Pancreas (tissue), 10 donors: ENCODE measurements at places on chromosomes 1 and 21.

DNA sequence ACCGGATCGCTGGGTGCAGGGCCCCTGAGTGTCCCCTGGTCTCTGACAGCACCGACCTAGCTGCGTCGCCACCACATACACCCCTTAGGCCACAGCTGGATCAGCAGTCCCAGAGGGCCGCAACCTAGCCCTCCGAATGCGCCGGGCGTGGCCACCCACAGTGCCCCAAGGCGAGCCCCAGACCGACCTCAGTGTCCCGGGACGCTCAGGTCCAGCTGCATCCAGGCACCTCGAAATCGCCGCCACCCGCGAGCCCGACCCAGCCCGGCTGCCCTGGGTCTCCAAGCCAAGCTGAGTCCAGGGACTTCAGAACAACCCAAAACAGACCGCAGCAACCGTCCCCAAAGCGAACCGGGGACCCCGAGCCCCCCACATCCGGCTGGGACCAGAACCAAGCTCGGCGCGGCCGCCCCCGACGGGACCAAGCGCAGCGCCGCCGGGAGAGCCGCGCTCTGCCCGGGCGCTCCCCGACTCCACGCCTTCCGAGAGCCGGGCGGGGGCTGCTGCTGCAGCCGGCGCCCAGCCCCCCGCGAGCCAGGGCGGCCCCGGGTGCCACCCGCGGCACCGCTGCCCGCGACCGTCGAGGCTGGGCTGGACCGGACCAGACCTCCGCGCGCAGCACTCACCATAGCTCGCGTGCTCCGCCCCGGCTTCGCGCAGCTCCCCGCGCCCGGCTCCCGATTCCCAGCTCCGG lies 54.6 kb upstream of the ECE1 start:
- peak; percentile 61 for DNase-seq

DNA sequence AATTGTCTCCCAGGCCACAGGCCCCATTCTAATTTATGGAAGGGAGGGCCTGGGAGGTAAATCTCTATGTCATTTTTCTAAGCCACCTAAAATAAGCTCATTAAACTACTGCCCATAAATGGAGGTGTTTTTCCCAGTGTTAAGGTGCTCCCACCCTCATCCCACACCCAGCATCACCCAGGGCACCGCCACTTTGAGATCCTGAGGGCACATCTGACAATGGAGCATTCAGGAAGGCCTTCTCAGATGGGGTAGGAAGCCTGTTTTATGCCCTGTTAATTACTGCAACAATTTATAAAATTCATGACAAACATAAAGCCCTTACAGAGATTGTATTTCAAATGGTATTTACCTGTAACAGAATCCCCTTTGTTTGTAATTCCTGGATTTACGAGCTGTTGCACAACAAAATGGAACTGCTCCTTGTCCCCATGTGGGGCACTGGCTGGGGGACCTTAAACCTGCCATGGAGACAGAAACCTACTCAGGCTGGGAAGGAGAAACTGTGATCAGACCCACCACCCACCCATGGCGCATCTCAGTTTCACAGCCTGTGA lies 319.5 kb upstream of the USP24 start:
- no peak for DNase-seq

- DNase-seq: no peak
Measured at GRCh38 chr1:67766141-67766978, 66.9 kb downstream of the GNG12 start.

- no peak for DNase-seq
Measured at GRCh38 chr1:118992868-118993699, 4.9 kb upstream of the TBX15 start.

- no peak for DNase-seq
Measured at GRCh38 chr1:184836934-184837895, 82.6 kb upstream of the EDEM3 start.

- DNase-seq: no peak
Measured at GRCh38 chr1:226443439-226443838, 35.5 kb upstream of the PARP1 start.

GRCh38 chr1:180231936-180232335 lies 1.9 kb downstream of the LHX4 start:
- no peak for DNase-seq

DNA sequence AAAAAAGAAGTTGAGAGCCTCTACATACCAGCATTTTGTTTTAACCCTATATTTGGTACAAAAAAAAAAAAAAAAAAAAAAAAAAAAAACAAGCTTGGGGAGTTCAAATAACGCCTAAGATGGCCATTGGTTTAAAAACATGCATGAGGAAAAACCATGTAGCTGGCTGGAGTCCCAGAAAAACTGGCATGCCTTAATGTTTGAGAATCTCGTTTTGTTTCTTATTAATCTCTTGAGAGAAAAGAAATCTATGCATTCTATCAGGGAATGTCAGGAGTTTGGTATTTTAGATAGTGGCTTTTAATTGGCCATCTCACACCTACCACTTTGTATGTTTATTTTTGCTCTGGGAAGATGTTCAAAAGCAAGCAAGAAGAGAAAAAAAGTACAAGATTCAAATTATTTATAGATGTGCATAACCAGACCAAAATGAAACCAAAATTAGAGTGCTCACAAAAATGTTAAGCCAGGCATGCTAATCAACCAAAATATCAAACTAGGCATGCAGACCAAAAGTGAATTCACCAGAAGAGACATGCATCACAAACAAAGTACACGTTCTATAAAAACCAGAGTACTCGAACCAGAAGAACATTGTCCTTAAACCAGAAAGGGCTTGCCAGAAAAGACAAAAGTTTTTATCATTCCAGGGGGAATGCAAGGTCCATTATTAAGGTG lies 156.6 kb downstream of the AK5 start:
- no peak for DNase-seq

- DNase-seq: no peak
Measured at GRCh38 chr21:18467715-18468114, 64.1 kb upstream of the TMPRSS15 start.

GRCh38 chr1:180173451-180173850 lies 18.8 kb downstream of the QSOX1 start:
- no peak for DNase-seq

- peak; percentile 72 for DNase-seq
Measured at GRCh38 chr1:172532183-172532699, 709 bp upstream of the SUCO start.

- DNase-seq: no peak
Measured at GRCh38 chr1:109191377-109191776, 22.3 kb upstream of the SARS1 start.

DNA sequence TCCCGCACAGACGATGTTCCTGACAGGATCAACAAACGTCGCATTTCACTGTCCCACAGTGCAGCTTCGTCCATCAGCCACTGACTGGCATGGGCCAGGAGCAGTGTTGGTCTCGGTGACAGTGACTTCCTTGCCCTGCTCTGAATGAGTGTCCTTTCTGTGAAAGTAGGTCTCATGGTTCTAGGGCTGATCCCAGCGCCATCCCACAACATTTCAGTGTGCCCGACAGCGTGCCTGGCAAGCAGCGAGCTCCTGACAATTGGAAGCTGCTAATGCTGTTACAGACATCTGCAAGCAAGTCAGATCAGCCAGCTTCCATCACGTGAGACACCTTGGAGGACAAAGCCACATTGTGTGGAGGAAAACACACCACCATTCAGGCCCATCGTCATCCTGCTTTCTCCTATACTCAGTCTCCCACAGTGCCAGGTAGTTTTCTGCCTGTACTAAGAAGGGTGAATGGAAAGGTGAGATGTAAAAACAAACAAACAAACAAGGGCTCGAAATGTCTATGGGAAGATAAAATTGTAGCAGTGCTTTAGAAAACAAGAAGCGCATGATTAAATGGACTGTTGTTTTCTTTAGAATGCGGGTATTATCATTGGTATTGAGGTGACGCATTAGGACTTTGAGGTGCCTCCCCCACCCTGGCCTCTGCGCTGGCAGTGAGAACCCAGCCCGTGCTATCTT lies 21.9 kb downstream of the ERRFI1 start:
- peak; percentile 66 for DNase-seq

DNA sequence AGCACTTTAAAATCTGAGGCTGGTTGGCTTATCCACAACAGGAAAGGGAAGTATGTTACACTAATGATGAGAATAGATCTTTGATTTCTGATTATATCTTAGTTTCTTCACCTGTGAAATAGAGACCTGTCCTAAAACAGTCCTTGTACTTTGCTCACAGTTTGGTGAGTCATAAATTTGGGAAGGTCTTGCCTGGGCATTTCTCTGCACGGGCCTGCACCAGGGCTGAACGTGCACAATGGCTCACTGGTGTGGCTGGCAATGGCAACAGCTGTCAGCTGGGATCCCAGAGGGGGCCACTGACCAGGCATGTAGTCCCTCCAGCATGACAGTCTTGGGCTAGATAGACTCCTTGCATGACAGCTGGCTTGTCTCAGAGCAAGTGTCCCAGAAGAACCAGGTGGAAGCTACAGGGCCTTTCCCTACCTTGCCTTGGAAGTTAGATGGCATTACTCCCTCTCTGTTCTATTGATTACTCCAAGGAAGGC lies 367.4 kb downstream of the DISC1 start:
- no peak for DNase-seq

- no peak for DNase-seq
Measured at GRCh38 chr1:215113776-215114153, 31.2 kb downstream of the KCNK2 start.

- DNase-seq: no peak
Measured at GRCh38 chr1:40945491-40945973, 34.0 kb upstream of the CTPS1 start.

GRCh38 chr1:208135354-208135753 lies 108.8 kb downstream of the PLXNA2 start:
- DNase-seq: no peak

DNA sequence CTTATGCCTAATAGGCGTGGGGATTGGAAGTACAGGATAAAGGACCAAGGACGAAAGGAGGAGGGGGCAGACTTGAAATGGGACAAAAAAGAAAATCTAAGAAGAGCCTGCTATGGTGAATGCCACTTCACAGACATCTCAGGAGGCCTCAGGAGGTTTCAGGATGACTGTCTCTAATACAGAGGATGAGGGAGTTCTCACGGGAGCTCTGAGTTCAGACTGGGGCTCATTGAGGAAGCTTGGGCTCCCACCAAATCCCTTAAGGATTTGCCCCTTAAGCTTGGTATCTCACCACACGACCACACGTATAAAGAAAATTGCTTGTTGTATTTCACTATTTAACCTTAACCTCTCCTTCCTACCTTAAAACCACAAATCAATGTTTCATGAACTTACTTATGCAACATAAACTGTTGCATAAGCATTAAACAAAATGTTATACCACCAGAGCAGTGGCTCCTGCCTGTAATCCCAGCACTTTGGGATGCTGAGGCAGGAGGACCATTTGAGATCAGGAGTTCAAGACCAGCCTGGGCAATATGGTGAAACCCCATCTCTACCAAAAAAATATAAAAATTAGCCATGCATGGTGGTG lies 12.4 kb downstream of the SLC30A1 start:
- DNase-seq: no peak
